ENCODE measurements at places on chromosomes 16 and 17. TPM values are rescaled to one million over a fixed set of nuclear protein-coding genes. Genes with fewer than 3 reads are reported as not detected.

DNA sequence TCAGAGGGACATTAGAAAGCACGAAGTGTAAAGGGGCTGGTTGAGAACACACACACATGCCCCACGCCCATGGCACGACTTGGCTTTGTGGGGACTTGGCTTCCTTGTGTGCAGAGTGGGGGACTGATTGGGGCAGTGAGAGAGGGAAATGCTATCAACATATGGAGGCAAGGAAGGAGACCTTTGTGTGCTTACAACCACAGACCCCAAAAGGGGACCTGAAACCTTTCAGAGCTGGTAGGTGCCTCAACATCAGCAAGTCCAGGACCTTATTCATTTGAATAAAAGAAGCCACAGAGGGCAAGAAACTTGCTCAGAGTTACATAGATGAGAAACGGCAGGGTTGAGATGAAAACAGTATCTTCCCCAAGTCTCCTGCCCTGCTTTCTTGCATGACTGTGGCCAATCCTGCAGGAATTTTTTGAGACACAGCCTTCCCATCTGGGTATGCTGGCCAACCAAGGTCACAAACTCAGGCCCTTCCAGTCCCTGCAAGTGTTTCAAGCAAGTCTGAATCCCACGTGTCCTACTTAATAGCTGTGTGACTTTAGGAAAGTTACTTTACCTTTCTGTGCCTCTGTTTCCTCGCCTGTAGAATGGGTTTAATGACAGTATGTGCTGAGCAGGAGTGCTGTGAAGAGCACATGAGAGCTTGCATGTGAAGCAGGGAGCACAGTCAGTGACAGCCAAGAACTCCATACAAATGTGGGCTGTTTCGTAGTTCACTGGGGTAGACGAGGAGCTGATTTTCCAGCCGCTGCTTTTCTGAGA is 26.2 kb downstream of the C16orf78 start:
- DNase-seq, result no peak

- no peak for DNase-seq
Measured at GRCh38 chr16:51312363-51313150, 161.5 kb upstream of the SALL1 start.

GRCh38 chr17:18245038-18245776 is 13.3 kb downstream of the FLII start:
- no peak for DNase-seq

The CCL16 gene
- not detected for total RNA-seq

The RSKR gene
- 15.5 TPM for total RNA-seq

The TANC2 gene
- 10.6 TPM for total RNA-seq

The ICAM2 gene
- 122 TPM for total RNA-seq

DNA sequence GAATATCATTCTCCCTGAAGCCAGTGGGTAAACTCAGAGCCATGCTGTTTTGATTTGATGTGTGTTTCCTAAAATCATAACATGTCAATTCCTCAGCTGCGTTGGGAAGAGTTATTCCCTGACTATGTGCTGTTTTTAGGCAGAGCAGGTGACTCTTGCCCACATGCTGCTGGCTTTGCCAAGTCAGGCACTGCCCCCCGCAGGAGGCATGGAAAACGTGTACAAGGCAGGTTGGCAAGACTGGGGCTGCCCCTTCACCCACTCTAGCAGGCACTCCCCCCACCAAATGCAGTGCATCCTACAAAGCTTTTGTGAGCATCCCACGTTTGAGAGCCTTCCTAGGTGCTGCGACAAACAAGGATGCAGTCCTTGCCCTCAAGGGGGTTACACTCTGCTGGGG is 38.3 kb upstream of the NAT9 start:
- DNase-seq, result no peak

The SPATA22 gene
- total RNA-seq, result not detected

GRCh38 chr17:16328997-16329396 is 24.3 kb downstream of the CENPV start:
- DNase-seq, result no peak

DNA sequence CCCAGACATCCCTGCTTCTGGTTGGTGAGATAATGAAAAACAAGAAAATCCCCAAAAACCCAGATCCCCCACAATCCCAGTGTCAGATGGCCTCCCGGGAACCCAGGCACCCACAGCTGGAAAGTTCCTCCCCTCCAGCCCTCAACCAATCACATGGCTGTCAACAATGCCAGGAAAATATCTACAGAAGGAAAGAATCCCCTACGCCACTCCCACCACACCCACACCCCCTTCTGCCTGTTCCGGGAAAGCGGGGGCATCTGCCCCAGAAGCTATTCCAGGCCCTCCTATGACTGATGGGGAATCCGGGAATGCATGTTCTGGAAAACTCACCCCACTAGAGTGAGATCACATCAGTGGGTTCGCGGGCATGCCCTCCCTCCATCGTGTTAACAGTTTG is 1.8 kb downstream of the TMEM95 start:
- no peak for DNase-seq

DNA sequence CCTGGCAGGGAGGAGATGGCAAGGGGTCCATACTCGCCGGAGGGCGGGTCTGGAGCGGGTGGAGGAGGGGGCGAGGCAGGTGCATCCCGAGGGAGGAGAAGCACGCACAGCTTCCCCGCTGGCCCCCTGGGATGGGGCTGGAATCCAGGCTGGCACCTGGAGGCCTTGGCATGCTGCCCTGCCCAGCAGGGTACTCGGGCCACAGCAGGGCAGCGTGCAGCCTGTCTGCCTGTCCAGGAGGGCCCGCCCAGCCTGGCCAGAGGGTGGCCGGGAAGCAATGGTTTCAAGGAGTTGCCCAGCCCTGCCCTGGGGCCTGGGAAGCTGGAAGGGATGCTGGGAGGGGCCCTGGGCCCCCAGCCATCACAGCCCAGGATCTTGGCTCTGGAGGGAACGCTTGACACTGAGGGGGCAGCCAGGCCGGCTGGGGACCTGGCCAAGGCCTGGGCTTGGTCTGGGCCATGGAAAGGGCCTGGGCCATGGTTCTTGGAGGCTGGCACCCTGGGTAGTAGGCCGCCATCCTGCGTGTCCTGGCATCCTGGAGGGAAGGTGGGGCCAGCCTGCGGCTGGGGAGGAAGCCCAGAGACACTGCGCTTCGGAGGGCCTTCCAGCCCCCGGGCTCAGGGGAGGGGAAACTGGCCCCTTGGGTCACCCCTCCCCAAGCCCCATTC is 1.1 kb downstream of the GLIS2 start:
- no peak for DNase-seq
